Heart right ventricle (tissue), 16 donors: ENCODE measurements at places on chromosomes 1 and 21. TPM values are rescaled to one million over a fixed set of nuclear protein-coding genes. Genes with fewer than 3 reads are reported as not detected.
A peak's percentile ranks its signal among the peaks of the same experiment; 100 is the strongest.

GRCh38 chr1:242017580-242018233 lies 18.8 kb upstream of the MAP1LC3C start:
- peak; percentile 44 for DNase-seq

The ZBTB8B gene
- total RNA-seq, result not detected

The CR1 gene
- 1.0 TPM for total RNA-seq

The LRRC3 gene
- total RNA-seq, result 2.5 TPM

DNA sequence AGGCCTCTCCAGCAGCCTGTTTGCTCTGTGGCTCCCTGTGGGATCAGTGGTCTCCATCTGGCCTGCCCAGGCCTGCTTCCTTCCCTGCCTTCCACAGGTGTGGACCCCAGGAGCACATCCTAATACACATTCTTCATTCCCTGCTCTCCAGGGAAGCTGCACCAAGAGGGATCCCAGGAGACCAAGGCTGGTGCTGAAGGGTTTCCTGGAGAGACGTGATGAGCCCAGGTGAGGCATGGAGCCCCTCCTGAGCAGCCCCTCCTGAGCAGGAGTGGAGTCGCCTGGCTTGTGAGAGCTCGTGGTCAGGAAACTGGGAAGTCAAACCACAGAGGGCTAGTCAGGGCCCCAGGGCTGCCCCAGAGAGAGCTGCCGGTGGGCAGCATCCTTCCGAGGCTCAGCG lies 561.4 kb downstream of the MATN1 start:
- no peak for DNase-seq

The S100A3 gene
- 2.9 TPM for total RNA-seq

The FCAMR gene
- not detected for total RNA-seq

The SPATA46 gene
- not detected for total RNA-seq

DNA sequence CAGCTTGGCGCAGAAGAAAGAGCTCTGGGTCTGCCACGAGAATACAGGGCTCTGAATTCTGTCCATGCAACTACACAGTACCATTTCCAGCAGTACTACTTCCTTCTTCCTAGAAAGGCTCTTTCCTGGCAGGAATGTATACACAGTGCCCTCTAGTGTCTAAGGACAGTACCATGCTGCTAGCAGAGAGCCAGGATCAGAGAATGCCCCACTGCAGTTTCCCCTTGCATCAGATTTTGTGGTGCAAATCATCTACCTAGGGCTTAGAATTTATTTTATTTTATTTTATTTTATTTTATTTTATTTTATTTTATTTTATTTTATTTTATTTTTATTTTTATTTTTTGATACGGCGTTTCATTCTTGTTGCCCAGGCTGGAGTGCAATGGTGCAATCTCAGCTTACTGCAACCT lies 50.8 kb downstream of the PAX7 start:
- DNase-seq, result no peak
